ENCODE measurements at places on chromosomes 7 and 10. TPM values are rescaled to one million over a fixed set of nuclear protein-coding genes. Genes with fewer than 3 reads are reported as not detected.
A peak's percentile ranks its signal among the peaks of the same experiment; 100 is the strongest.

TMEM184A gene
- 16.5 TPM for total RNA-seq

DNA sequence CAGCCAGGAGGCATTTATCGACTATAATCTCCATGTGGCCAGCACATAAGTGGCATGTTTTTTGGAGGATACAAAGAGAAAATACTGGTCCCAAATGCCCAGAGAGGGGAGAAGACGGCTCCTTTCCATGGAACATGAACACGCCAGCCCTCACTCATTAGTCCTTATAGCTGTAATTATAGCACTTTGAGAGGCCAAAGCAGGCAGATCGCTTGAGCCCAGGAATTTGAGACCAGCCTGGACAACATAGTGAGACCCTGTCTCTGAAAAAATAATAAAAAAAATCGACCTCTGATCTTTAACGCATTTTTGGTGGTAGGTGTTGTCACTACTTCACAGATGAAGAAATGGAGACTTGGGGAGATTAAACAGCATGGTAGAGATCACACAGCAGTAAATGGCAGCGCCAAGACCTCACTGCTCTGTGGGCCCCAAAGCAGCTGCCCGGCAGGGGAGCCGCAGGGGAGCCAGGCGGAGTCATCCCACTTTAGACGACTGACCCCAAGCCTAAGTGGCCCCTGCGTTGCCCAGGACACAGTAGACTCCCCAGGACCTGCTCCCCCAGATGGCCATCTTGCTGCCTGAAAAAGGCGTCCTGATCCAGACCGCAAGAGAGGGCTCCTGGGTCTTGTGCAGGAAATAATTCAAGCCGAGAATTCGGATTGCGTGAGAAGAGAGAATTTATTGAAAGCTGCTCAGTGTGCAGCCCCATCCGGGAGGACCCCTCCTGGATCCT is 21.2 kb upstream of the PRKAG2 start:
- DNase-seq: peak; percentile 12

GRCh38 chr7:28140979-28141378 is 39.6 kb downstream of the JAZF1 start:
- no peak for DNase-seq

DNA sequence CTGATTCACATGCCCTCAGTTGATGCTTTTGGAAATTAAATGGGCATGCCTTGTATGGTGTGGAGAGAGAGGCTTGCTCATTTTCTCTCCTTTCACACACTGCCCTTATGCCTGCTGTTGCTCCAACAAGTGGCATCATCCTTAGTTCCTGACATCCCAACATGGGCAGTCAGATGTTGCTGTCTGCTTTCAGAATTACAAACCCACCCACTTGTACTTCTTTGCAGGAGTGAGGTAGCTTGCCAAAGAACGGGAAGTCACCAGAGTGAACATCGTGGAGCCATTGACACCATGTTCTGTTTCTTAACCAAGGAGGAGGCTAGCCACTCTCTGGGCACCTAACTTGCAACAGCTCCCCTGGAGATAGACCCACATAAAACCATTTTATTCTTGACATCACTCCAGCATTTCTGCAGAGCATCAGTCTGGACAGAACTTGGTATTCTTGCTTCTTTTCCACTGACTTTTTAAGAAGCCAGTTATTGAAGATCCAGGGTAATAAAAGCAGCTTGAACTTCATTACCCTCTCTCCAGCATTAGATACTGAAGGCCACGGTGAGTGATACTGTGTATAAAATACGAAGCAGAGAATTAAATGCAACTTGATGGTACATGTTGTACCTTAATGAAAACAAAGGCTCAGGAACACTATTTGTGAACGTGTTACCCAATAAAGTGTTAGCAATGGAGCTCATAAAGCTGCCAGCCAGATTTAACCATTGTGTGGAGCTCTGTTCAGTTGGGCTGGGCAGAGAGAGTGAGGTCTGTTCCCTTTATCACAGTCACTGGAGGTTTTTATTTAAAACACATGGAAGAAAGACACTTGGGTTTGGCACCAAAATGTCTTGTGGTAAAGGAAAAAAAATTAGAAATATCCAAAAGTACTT is 195.8 kb upstream of the HABP2 start:
- no peak for DNase-seq

- DNase-seq: no peak
Observed at GRCh38 chr7:47493976-47494911, 87.7 kb downstream of the TNS3 start.

GRCh38 chr10:13593535-13593934 is 6.8 kb downstream of the PRPF18 start:
- no peak for DNase-seq

DNA sequence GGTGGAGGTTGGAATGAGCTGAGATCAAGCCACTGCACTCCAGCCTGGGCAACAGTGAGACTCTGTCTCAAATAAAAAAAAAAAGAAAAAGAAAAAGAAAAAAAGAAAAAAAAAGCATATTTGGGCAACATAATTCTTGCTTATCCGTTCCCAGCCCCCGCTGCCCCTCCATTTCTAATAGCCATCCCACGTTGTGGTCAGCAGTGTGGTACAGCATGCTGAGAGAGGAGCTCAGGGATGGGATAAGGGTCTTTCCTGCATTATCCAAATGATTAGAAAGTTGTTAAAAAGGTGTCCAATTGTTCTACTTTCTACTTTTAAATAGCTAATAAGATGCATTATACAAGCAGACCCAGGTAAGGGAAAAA is 104.9 kb upstream of the ZNF92 start:
- DNase-seq: no peak

- DNase-seq: no peak
Observed at GRCh38 chr10:110081911-110082310, 74.1 kb downstream of the ADD3 start.

GRCh38 chr7:123599766-123600165 is 1.9 kb upstream of the ASB15 start:
- DNase-seq: no peak

DNA sequence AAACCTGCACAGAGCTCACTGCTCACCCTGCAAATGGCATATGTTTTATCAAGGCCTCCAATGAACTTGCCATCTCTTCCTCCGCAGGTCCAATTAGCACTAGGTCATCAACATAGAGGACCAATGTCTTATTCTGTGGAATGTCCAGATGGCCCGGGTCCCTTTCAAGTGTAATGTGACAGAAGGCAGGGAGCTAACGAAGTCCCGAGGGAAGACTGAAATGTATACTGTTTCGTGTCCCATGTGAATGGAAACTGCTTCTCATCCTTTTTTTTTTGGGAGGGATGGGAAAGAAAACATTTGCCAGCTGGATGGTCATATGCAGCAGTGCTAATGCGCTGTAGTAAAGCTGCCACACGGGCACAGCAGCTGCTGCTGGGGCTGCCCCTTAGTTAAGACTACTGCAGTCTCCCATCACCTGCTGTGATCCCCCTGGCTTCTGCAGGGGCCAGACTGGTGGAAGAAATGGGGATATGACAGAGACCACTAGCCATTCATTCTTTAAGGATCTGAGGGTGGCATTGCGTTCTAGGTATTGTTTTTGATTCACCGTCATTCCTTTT is 61.7 kb upstream of the CCNY start:
- no peak for DNase-seq

GRCh38 chr10:18005781-18006456 is 54.2 kb downstream of the SLC39A12 start:
- DNase-seq: no peak
